ENCODE measurements at places on chromosomes 5 and 9.

DNA sequence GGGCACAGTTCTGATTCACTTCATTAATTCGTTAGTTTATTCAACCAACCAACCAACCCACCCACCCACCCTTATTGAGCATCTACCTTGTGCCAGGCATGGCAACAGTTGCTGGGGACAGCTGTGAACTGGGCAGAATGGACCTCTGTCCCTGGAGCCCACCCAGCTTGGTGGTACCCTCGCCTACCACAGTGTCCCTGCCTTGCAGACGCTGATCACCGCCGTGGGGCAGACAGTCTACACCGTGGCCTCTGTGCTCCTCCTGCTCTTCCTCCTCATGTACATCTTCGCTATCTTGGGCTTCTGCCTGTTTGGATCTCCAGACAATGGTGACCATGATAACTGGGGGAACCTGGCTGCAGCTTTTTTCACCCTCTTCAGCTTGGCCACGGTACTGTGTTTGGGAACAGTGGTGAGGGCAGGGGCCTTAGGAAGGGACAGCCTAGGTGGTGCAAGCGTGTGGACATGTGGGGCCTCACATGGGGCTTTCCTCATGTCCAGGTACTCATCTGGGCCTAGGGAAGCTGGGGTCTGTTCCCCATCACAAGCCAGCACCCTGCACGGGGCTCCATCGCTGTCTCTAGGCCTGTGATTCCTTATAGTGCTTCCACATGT, 26.2 kb downstream of the PITX1 start:
- no peak for DNase-seq

DNA sequence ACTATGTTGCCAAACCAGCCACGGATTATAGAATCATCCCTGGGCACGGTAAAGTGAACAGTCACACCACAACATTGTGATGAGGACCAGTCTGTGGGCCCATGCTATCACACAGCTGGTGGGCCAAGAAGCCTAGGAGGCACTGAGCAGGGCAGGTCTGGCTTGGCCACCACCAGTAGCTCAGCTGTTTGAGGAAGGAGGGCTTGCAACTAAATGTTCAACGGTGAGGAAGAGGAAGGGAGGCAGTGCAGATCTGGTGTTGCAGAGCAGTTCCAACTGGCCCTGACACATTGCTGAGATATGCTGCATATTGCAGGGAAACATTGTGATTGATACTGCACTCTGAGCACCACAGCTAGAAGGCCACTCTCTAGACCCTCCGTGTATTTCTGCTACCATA, 77.9 kb upstream of the ATG10 start:
- peak; percentile 22 for DNase-seq

DNA sequence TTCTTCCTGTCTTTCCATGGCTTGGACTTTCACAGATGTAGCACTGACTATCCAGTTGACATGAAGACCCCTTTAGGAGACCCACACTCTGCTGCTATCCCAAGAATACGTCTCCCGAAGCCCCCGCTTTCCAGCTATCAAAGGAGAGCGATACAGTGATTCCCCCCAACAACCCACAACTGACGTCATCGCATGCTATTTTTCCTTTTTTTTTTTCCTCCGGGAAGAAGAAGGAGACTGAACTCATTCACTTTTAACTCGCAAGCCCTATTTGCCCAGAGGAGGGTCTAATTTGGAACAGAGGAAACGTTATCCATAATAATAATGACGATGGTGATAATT, 2.1 kb downstream of the PAPPA start:
- no peak for DNase-seq

DNA sequence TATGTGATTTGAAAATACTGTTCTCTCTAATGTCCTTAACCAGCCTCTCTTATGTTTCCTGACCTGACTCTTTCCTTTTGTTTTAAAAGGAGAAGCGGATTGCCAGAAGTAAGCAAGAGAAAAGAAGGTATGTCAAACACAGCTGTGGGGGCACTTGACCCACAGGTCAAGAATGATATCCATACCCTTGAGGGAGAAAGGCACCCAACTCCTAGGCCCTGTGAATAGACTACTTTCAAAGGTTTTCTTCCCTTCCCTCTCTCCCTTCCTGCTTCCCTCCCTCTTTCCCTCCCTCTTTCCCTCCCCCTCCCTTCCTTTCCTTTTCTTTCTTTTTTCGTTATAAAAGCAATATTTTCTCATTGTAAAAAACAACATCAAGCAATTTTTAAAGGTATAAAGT, 306.8 kb downstream of the TRPM3 start:
- DNase-seq: no peak

- DNase-seq: no peak
These were observed 55.9 kb downstream of the MRPL36 start for GRCh38 chr5:1743769-1744085.

GRCh38 chr5:96796434-96796833, 11.3 kb downstream of the ERAP1 start:
- DNase-seq: no peak

GRCh38 chr9:118000581-118000980, 296.4 kb downstream of the TLR4 start:
- DNase-seq: no peak

- DNase-seq: no peak
These were observed 88.2 kb downstream of the PTPN3 start for GRCh38 chr9:109409773-109410397.

GRCh38 chr9:134751622-134752021, 110.0 kb downstream of the COL5A1 start:
- DNase-seq: no peak
